Hematopoietic multipotent progenitor cell (in vitro differentiated cells): ENCODE measurements at places on chromosomes 4 and X.

- no peak for DNase-seq
Observed at GRCh38 chr4:77504407-77504806, 101.2 kb upstream of the CXCL13 start.

- DNase-seq, result no peak
Observed at GRCh38 chr4:762211-763190, 56.9 kb downstream of the PCGF3 start.

GRCh38 chr4:16449406-16449805, 223.1 kb upstream of the TAPT1 start:
- DNase-seq, result no peak

DNA sequence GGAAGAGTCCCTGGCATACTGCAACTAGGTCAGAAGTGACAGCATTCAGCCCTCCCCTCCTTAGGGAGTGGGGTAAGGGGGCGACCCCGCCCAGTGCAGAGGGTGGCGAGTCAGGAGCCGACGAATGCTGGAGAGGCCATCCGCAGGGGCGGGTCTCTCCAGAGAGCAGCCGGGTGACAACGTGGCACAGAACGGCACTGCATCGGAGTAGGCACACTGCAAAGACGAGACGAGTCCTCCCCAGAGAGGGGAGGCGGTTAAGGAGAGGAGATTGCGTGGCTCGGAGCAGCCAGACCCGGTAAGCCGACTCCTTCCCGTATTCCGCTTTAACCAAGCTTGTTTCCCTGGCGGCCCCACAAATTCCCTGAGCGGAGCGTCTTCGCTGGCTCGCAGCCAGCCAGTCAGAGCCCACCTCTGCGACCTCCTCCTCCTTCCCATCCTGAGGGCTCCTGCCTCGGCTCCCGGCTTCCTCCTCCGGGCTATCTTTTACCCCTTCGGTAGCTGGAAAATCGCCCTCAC, 54.9 kb downstream of the LINC00632 start:
- DNase-seq, result no peak

DNA sequence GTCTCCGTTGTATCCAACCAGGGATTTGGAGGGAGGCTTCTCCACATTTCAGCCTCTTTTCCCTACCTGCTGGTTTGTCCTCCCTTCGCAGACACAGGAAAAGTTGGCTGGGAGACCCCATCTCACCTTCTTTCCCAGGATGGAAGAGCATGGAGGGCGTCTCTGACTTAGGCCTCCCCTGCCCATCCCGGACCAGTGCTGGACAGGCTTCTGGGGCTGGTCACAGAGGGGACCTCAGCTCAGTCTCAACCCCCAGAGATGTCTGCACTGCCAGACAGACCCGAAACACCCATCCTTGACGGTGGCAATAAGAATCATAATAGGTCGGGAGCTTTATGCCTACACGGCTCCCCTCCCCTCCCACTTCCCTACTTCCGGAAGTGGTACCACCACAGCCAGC, 1.6 kb downstream of the WFS1 start:
- DNase-seq, result no peak

DNA sequence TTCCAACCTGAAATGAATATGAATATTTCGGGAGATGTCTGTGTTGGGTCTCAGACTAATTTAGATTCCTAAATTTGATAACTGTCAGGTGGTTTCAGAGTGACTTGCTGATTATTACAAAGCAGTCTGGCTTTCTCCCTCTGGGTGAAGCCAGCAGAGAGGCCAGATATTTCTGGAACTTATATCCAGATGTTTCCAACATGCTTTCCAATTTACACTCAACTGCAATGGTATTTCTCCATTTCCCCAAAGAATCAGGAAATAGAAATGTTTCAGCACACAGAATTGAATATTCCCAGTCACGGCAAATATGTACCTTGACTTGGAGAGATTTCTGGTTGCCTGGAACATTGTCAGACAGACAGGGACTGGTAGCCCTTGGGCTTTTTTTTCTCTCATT, 48.5 kb upstream of the EGFL6 start:
- no peak for DNase-seq

GRCh38 chr4:142845293-142846107, 601 bp downstream of the INPP4B start:
- DNase-seq, result peak; percentile 41

DNA sequence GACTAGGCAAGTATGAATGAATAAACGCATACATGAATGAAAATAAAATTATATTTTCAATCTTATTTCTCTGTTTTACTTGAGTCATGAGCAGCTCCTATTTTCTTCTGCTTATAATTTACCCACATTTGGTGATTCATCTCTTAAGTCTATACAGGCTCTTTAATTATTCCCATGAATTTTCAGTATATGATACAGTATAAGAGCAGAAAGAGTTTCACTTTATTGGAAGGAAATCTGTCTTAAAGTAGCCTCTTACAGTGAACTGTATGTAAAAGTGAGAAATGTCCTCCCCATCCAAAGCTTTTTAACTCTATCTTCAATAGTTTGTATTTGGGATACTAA, 50.8 kb downstream of the TMEM165 start:
- DNase-seq, result no peak

DNA sequence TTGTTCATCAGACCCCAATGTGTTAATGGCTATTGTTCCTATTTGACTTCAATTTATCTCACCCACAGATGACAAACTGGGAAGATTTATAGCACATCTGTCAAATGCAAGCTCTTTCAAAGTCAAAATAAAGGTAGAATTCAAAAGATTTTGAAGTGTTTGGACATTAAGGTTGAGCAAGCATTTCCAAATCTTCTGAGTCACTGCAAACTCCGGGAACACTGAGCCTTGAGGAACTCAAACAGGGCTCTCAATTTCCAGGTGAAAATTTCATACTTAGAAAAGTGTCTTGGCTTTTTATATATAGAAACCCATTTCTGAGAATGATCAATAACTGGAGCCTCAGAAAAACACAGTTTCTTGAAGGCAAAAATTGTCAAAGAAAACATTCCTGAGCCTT, 199.5 kb upstream of the IGFBP7 start:
- no peak for DNase-seq

GRCh38 chr4:175874306-175874705, 62.2 kb upstream of the GPM6A start:
- DNase-seq, result no peak
